Vagina (tissue), 2 donors: ENCODE measurements at places on chromosomes 6 and 20. TPM values are rescaled to one million over a fixed set of nuclear protein-coding genes. Genes with fewer than 3 reads are reported as not detected.

DNA sequence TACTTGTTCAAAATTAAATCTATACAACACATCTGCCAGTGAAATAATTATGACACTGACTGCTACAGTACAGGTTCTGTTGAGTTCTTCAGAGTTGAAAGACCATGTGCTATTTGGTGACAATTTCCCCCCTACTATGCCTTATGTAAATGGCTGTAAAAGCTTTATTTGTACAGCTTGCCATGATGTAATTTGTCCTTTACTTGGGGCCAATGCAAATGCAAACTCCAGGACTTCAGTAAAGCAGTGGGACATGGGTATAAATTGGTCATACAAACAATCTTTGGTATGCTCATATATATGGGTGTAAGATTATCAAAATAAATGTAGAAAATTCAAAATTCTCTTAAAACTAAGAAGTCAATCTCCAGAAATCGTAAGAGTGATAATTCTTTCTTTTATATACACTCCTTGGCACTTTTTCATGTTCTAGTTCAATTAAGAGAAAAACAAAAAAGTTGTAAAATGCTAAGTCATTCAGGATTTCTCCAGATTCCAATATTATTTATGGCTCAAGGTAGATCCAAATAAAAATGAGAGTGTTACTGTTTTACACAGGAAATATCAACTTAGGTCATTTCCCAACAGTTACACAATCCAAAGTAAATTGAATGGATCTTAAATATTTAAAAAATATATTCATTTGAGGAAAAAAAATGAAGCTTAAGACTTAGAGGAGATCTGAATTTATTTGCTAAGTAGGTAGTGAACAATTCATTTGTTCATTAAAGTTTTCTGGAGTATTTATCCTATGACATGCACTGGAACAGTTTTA is 1310.5 kb upstream of the CITED2 start:
- no peak overlapping the region for H3K4me3 ChIP-seq
- no peak overlapping the region for H3K27ac ChIP-seq
- H3K36me3 ChIP-seq: no peaks in the 10 kb centered on the region
- H3K27me3 ChIP-seq: no peaks in the 10 kb centered on the region

DNA sequence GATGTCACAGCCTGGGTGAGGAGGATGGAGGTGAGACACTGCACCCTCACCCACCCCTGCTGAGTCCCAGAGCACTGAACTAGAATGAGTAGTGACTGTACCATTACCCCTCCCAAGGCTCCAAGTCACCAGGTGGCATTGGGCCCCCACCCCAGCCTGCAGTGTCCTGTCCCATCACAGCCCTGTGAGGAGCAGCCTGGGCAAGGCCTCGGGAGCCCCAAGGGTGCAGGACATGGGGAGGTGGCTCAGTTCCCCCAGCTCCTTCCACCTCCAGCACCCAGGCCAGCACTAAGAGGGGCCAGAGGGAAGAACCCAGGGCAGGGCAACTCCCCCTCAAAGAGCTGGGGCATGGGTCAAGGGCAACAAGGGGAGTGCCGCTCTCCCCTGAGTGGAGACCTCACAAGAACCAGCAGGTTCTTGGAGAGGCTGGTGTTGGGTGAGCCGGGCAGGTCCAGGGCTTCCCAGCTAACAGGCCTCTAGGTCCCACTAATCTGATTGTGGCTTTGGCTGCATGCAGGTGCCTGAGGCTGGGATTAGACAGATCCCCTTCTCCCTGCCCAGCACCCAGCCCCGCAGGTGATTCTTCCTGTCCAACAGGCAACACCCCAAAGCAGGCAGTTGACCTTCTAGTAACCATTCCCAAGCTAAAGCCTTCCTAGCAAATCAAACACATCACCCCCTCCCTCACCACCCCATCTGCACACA is 2.6 kb downstream of the CST4 start:
- no peak overlapping the region for H3K4me3 ChIP-seq
- DNase-seq: peak; percentile 72
- no peaks in the 10 kb centered on the region for H3K36me3 ChIP-seq
- H3K27ac ChIP-seq: no peak overlapping the region
- H3K4me1 ChIP-seq: no peaks in the 10 kb centered on the region

DNA sequence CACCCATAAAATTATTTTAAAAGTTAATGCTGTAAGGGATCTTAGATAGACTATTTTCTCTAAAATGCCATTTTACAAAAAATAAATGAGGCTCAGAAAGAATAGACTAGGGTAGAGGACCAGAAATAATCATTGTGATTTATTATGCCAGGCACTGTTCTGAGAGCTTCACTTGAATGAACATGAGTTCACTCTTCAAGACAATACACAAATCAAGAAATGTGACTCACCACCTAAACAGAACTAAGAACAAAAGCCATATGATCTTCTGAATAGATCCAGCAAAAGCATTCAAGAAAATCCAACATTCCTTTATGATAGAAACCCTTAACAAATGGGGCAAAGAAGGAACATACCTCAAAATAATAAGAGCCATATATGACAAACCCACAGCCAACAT is 582.0 kb downstream of the PKHD1 start:
- no peak for DNase-seq
- no peaks in the 10 kb centered on the region for H3K4me1 ChIP-seq
- H3K27ac ChIP-seq: no peak overlapping the region
- H3K4me3 ChIP-seq: no peak overlapping the region

- H3K4me3 ChIP-seq: no peak overlapping the region
- no peaks in the 10 kb centered on the region for H3K27me3 ChIP-seq
- H3K4me1 ChIP-seq: peaks cover 50% of the 10 kb centered on the region
- peak overlapping the region; percentile 92 for H3K27ac ChIP-seq
- no peak for DNase-seq
These were observed 157.8 kb downstream of the SASH1 start for GRCh38 chr6:148500402-148500801.

DNA sequence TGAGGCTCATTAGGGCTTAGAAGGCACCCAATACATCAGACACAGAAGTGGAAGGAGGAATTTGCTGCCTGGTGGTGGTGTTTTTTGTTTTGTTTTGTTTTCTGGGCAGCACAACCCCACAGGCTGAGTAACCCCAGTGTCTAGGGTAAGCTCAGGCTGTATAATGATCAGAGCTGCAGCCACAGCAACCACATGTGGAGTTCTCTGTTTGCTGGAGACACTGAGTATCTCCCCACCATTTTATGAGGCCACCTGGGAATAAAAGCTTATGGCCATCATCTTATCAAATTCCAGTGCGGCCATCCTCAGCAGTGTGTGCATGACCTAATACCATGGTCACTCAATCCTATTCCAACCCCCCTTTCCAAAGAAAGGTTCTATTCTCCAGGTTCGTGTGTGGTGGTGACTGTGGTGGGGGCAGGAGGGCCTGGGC is 3.4 kb upstream of the DLL1 start:
- H3K36me3 ChIP-seq: no peaks in the 10 kb centered on the region
- DNase-seq: no peak
- H3K4me3 ChIP-seq: no peak overlapping the region
- no peak overlapping the region for H3K27ac ChIP-seq
- H3K4me1 ChIP-seq: peaks cover 53% of the 10 kb centered on the region
- H3K27me3 ChIP-seq: peaks cover 7% of the 10 kb centered on the region

GRCh38 chr6:125519367-125519766 is 217.6 kb upstream of the HDDC2 start:
- no peak overlapping the region for H3K4me3 ChIP-seq
- no peaks in the 10 kb centered on the region for H3K27me3 ChIP-seq
- H3K27ac ChIP-seq: no peak overlapping the region
- no peaks in the 10 kb centered on the region for H3K4me1 ChIP-seq

- H3K27ac ChIP-seq: peak overlapping the region; percentile 81
- peaks cover 38% of the 10 kb centered on the region for H3K4me1 ChIP-seq
- no peaks in the 10 kb centered on the region for H3K27me3 ChIP-seq
- no peak for DNase-seq
- H3K4me3 ChIP-seq: peak overlapping the region; percentile 39
These were observed 186.5 kb downstream of the PDE7B start for GRCh38 chr6:136037876-136038460.

TFAP2C gene
- 20.6 TPM for total RNA-seq

BANF2 gene
- total RNA-seq: not detected

SLC35D3 gene
- not detected for total RNA-seq

FUCA2 gene
- 19.4 TPM for total RNA-seq

BFSP1 gene
- 0.49 TPM for total RNA-seq
